Stimulated activated naive CD4-positive, alpha-beta T cell (primary cell): ENCODE measurements at places on chromosomes 5 and 9.

DNA sequence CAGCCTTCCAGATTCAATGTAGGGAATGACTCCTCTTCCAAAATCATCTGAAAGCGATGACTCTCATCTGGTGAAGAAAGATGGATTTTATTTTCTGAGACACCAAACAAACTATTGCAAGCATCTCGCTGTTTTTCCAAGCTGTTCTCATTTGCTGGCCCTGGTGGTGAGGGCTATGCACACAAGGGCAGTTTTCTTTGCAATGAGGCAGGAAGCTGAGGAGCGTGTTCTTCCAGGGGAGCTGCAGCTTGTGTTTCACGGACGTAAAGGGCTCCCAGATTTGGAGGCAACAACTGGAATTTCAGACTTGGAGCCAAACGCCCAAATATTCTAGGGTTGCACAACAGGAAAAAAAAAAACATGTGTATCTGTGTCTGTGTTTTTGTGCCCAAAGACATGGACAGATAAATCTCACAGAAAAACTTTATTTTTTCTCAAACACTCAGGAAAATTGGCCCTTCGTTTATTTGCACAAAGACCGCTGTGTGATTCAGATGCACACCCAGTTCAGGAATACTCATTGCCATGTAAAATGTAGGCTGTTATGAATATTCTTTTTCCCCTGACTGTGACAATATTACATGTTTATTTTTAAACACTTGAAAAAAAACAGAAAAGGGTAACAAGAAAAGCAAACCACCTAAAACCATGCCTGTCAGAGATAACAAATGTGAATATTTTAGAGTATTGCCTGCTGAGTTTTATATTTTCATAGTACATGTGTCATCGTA lies 151.3 kb downstream of the GAS1 start:
- no peak for DNase-seq

- DNase-seq: no peak
Observed at GRCh38 chr5:170293273-170293672, 4.3 kb downstream of the LCP2 start.

DNA sequence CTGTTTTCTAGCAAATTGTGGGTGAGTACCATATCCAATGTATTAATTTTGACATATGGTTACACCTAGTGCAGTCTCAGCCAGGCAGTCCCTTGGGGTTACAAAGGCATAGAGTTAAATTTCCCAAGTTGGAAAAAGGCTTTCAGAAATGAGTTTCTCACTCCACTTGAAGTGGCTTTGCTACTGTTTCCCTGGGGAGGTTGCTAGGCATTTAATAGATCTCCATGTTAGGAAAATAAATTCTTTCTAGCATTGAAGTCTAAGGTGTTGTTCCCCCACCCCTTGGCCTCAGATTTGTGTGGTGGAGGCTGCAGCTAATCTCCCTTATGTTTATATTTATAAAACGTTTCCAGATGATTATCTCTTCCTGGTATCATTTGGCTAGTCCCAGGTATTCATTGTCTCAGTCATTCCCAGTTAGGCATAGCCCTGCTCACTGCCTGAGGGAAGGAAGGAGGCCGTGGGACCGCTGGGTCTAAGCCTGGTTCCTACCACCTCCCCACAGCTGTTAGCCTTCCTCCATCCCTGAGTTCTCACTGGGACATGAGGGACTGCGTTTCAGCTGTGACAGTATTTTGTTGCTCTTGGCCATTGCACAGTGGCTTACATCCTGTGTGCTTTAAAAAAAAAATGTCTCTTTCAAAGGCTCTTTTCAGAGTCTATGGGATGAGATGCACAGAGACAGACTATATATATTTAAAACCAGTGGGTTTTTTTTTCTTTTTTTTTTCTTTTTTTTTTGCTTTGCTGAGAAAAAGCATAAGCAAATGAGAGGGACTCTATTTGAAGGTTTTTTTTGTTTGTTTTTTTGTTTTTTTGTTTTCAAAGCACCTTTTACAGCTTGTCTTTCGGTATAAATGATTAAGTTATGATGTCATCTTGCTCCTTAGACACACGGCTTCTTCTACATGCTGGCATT lies 121.5 kb downstream of the MAST4 start:
- no peak for DNase-seq

DNA sequence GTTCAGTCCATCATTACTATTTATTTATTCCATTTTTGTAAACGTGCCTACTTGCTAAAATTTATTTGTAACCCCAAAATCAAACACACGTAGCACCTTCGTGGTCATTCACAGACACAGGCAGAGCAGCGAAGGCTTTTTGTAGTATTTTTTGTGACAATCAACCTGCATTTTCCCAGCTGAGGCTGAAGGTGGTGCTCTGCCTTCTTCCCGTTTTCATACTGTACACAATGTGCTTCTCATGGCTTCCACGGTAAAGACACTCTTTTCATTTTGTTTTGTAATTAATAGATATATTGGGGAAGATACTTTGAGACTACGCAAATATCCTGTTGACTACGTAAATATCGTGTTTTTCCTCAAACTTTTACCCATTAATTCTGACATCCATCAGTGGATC lies 19.4 kb downstream of the DAP start:
- DNase-seq: no peak

GRCh38 chr9:120477534-120478001 lies 102.4 kb downstream of the CDK5RAP2 start:
- DNase-seq: no peak

GRCh38 chr5:74116266-74116665 lies 490.3 kb downstream of the ARHGEF28 start:
- no peak for DNase-seq

- no peak for DNase-seq
Observed at GRCh38 chr5:121757753-121758152, 93.9 kb upstream of the FTMT start.
